ENCODE measurements at places on chromosomes 7 and 10.

DNA sequence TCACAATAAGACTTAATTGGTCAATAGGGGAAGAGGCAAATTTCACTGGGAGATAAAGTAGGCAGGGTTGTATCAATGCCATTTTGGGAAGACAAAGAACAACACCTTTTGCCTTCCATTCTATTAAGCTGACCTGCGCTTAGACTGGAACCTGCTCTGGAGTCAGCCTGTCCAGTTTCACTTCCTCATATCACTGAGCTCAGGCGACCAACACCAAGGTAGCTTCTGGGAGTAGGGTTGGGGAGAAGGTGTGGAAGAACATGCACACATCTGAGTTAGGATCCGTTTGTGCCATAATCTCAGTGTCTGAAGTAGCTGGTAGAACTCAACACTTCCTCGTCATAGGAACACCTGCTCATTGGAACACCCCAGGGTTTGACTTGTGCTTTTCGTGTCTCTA lies 527.4 kb upstream of the IGFBP3 start:
- no peak for DNase-seq

DNA sequence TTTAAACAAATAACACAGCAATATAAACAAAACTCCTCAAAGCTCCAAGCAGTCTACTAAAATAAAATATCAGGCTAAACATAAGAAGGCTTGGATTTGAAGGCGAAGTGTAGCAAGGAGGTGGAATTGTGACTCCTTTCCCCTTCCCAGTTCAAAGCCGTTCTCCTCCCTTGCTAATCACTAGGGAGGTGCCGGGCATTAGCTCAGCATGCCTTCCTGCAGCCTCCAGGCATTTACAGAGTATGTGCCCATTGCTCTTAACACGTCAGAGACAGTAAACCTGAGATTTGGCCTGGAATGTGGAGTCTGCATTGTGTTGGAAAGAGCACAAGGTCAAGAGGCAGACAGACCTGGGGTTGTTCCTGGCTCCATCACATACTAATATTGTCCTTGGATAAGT lies 15.6 kb downstream of the CNNM1 start:
- no peak for DNase-seq

GRCh38 chr7:78473021-78473420 lies 674.4 kb downstream of the PHTF2 start:
- no peak for DNase-seq

DNA sequence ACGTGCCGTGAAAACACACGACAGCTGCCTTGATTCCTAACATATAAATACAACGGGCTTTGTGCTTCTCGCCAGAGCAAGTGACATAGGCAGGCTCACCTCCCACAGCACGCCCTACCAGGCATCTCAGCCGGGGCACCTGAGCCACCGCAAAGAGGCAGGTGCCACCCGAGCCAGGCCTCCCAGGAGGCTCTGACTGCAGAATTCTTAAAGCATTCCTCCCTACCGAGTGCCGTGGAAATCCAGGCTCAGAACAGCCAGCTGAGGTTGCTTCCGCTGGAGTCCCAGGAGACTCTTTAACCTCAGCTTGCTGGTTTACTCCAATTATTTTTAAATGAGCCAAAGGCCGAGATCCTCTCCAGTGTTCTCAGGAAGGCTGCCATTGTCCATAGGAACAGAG lies 206.5 kb downstream of the USP6NL start:
- no peak for DNase-seq

GRCh38 chr7:55483046-55483445 lies 89.3 kb downstream of the VOPP1 start:
- DNase-seq, result no peak

Data from stimulated activated CD8-positive, alpha-beta memory T cell treated with anti-CD3 and anti-CD28 coated beads, Interleukin-15, amount 100 ng/mL, for 24 hours (primary cell).